ENCODE measurements at places on chromosomes 7 and 10.
A peak's percentile ranks its signal among the peaks of the same experiment; 100 is the strongest.

DNA sequence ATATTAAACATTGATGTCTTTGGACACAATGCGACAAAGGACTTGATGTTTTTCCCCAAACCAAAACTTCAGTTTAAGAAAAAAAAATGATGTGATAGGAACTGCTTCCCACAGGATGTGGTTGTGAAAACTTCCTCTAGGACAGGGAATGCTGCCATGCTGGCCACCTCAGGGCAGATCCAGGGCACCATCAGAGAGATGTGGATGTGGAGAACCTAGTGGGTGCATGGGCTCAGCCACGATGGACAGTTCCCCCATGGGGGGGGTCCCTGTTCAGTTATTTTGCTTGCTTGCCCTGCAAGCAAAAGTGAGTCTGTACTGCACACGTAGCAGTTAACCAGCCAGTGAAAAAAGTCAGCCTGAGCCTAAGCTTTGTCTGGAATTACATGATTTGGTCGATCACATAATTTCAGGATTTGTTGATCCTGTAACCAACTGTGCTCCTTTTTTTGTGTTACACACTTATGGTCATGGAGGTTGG, 36.3 kb downstream of the LAMB4 start:
- no peak for DNase-seq

DNA sequence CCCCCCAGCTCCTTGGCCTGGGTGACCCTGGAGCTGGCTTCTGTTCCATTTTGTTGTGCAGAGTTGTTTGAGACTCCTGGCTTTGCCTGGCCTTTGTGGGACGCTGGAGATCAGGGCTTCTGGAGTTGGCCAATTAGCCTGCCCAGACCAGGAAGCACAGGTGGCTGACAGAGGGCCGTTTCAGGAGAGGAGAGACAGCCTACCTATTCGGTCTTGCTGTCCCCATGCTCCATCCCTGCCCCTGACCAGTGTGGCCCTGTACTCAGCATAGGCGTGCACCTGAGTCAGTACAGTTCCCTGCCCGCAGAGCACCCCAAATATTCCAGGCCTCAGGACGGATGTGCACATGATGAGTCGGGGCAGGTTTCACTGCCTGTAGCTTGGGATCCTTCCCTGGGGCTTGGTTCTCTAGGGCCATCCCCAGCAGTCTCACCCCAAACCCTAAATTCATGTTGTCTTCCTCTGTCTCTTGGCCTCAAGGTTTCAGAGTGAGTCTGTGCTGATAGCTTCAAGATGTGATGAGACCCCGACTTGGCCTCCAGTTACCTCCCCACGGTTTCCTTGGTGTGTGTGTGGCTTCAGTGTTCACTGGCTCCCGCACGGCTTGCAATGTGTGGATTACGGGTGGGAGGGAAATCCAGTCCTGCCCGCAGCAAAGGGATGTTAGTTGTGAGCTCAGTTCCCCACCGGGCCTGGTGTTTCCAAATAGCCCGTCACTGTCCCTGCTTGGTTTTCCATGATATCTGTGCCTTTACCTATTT, 44.7 kb downstream of the HTRA1 start:
- no peak for DNase-seq

DNA sequence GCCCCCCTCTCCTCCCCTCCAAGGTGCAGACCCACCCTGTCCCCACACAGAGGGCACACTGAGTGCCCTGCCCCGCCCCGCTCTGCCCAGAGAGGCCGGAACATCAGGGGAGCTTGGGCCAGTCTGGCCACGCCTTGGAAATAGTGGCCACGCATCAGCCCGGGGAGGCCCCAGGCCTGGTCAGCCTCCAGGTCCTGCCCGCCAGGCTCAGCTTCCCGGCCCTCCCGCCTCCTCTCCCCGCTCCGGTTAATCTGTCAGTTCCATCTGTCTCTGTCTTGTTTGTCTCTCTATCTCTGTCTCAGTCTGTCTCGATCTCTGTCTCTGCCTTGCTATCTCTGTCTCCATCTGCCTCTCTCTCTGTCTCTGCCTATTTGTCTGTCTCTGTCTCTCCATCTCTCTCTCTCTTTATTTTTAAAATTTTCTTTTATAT, 28.9 kb upstream of the TNRC18 start:
- DNase-seq: no peak

GRCh38 chr10:47053081-47053798, 142.0 kb downstream of the PTPN20 start:
- DNase-seq: no peak

DNA sequence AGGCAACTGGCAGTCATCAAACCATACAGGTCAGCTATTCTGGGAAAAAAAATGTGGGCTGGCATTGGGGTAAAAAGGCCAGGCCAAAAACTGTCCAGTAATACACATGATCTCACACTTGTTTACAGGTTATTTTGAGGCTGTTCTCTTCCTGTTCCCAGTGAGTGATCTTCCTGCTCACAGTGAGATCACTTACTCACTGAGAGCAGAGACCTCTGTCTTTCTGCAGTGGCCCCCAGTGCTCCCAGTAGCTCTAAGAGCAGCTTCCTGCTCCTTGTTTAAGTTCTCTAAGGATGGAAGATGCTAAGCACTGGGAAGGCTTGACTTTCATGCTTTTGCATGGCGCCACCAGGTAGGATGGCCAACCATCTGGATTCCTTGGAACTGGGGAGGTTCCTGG, 93.5 kb upstream of the KIAA1217 start:
- no peak for DNase-seq

DNA sequence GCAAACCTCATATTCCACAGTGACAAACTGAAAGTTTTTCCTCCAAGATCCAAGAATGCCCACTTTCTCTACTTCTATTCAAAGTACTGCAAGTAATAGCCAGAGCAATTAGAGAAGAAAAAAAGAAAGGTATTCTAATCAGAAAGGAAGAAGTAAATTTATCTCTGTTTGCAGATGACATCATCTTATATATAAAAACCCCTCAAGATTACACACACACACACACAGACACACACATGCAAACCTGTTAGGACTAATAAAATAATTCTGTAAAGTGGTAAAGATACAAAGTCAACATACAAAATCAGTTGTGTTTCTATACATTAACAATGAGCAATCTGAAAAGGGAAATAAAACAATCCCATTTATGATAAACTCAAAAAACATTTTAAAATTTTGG, 44.7 kb upstream of the AASS start:
- no peak for DNase-seq

DNA sequence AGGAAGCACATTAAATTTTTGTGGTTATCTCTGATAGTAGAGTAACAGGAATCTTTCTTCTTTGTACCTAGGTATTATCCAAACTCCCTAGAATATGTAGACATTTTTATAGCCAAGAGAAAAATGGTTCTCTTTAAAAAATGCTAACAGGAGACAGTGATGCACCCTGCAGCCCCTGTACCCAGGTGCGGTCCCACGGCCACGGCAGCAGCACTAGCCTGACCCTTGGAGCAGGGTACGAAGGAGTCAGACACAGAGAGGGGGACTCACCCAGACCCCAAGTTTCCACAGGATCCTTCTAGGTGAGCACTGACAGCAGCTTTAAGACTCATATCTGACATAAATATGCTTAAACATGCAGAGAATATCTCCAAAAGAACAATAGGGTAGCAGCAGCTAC, 60.4 kb downstream of the NUDCD3 start:
- no peak for DNase-seq

DNA sequence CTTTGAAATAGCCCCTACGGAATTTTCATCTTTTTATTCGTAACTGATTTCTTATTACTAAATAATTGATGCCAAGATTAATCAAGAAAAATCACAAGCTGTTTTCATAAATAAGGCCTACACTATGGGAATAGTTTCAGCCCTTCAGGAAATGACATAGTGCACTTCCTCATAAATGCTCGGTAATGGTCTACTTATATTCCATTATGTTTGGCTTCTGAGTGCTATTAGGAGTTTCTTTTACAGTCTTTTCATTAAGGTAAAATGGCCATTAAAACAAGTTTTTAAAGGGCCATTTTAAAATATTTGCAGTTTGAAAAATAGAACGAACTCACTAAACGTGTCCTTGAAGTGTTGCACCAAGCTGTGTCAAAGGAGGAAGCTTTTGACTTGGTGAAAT, 174.5 kb downstream of the DNAH11 start:
- no peak for DNase-seq

DNA sequence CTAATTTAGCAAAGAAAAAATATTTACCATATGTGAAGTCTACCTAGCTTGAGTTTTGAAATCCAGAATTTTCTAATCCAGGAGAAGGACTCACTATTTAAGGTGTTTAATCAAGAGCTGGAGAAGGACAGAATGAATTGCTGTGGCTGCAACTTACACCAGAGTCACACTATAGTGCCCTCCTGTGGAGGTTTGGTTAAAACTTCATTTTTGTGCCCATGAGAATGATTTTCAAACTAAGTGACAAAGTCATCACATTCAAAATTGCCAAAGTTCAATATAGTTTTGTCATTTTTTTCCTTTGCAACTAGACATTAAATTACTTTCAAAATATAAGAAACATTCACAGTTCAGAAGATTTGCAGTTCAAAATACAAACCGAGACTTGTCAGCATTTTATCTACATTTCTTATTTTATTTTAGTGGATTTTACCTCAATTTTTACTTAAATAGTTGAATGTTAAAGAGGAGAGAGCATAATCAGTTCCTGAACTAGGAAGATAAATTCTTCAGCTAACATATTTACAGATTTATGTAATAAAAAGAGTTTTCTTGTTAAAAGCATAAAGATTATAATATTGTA, 70.7 kb downstream of the CABCOCO1 start:
- DNase-seq: no peak

DNA sequence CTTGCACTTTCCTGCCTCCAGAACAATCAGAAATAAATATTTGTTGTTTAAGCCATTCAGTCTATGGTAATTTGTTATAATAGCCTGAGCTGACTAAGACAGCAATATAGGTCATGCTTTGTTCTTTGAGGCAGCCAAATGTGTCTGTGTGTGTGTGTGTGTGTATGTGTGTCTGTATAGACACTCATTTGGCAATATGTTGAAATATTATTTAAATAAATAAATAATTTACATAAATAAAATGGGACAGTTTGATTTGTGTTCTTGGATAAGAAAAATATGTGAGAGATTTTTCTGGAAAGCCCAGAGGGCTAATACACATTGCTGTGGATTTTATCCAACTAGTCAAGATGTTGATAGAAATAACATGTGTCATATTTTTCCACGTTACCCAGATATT, 140.2 kb downstream of the PTN start:
- no peak for DNase-seq

DNA sequence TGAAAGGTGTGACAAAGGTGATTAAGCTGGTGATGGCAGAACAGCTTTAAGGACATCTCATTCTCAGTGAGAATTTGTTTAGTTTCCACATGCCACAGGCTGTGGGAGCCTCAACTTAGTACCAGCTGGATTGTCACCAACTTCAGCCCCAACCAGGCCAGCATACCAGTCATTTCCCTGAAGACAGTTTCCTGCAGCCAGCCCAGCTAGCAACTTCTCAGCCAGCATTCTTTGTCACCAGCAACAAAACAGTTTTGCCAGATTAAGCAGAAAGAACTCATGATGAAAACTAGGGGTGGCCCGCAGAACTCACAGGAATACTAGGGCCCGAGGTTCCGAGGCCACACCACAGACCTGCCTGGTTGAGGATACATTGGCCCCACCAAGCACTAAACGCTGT, 68.8 kb upstream of the UNC5B start:
- no peak for DNase-seq

- DNase-seq: no peak
Observed at GRCh38 chr10:18261063-18261610, 120.9 kb downstream of the CACNB2 start.

DNA sequence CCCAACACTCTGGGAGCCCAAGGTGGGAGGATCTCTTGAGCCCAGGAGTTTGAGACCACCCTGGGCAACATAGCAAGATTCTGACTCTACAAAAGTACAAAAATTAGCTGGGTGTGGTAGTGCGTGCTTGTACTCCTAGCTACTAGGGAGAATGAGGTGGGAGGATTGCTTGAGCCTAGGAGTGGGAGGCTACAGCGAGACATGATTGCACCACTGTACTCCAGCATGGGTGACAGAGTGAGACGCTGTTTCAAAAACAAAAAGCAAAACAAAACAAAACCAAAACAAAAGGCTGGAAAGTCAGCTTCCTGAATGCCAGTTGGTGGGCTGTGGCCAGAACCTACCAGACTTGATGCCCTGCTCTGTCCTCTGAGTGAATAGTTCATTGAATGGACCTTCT, 242.8 kb downstream of the PHTF2 start:
- no peak for DNase-seq

DNA sequence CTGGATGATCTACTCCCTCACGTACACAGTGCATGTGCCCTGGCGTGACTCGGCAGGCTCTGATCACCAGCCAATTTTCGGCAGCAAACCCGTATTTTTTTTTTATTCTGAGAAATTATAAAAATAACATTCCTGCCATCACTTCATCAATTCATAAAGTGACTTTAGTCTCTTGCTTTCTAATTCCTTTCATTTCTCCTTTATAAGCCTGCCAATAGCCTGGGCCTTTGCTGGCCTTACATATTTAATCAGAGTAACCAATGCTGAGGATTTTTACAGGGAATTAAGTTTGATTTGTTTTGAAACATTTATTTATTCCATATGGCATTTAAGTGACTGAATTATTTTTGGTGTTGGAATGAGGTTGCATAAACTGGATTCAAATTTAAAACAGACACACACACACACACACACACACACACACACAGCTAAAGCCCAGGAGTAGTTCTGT, 140.8 kb downstream of the ETV1 start:
- DNase-seq: no peak

- DNase-seq: no peak
Observed at GRCh38 chr7:27843584-27844305, 103.8 kb downstream of the TAX1BP1 start.

DNA sequence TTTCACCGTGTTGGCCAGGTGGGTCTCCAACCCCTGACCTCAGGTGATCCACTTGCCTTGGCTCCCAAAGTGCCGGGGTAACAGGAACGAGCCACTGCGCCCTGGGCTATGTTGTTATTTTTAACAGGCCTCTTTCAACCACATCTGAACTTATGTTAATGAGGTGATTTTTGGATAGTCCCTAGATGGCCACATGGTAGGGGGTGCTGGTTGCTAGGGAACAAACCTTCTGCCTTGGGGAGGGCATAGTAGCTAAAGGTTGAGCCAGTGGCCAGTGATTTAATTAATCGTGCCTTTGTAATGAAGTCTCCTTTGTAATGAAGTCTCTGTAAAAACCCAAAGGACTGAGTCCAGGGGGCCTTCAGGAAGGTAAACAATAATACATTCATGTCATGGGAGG, 9.1 kb downstream of the COMTD1 start:
- no peak for DNase-seq

- DNase-seq: peak; percentile 95
Observed at GRCh38 chr10:6275022-6275997, 72.6 kb downstream of the PFKFB3 start.

- no peak for DNase-seq
Observed at GRCh38 chr10:57823398-57823797, 444.3 kb downstream of the IPMK start.

GRCh38 chr7:106659166-106659962, 1.6 kb downstream of the CCDC71L start:
- no peak for DNase-seq
